ENCODE measurements at places on chromosomes 2 and 18.

- no peak for DNase-seq
Observed at GRCh38 chr2:169512525-169512924, 3.0 kb downstream of the KLHL41 start.

DNA sequence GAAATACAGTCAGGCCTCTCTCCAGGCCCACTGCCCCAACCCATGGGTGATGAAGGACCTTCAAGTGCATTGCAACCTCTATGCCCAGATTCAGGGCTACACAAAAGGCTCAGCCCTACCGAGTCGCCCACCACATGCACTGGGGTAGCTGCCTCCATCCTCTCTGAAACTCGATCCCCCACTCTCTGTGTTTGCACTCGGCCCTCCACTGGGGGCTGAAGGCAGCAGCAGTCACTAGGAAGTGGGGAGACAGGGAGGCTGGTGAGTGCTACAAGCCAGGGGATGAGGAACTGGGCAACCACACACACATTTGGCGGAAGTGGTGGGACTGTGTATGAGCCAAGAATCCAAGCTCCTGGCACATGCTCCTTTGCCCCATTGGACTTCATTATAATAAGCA is 94.6 kb downstream of the CERS6 start:
- peak; percentile 33 for DNase-seq

DNA sequence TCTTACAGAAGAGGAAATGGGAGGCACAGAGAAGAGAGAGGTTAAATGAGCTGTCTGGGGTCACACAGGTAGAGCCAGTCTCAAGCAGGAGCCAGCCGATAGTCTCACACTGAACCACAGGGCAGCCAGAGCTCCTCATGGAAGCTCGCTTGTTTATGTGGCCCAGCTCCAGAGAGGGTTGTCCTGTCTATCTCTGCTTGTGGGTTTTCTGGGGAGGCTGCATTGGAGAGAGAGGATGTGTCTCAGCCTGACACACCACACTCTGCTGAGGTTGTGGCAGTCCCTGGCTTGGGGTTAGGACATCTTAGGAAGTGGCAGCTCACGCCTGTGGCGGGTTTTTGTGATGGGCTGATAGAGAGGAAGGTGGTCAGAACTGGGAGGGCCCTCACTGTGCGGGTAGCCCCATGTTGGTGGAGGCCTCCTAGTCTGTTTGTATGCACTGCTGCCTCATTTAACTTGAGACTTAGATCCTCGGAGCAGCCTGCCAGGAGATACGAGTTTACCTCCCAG is 52.3 kb downstream of the TCF7L1 start:
- no peak for DNase-seq

DNA sequence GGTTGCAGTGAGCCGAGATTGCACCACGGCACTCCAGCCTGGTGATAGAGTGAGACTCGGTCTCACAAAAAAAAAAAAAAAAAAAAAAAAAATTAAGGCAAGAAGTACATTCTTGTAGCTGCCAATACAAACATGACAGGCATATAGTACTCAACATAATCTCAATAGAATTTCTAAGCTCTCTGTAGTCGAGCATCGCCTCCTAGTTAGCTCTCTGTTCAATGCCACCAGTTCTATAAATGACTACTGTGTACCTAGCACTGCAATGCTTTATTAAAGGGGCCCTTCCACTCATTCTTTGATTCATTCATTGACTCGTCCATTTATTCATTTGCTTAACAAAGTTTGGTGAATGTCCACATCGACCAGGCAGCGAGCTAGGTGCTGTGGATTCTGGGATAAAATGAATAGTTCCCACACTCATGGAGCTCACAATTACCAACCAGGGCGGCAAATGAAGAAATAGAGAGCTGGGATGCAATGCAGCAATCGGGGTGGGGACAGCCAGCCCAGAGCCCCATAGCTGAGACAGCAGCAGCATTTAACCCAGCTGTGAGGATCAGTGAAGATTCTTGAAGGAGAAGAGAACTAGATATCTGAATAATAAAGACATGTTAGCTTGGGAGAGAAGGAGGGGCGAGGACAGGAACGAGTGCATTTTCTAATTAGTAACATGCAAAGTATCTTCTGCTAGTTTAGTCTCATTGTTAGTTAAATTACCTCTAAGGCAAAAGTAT is 349.8 kb downstream of the LPIN1 start:
- DNase-seq = no peak

GRCh38 chr2:177579486-177580036 is 187.0 kb downstream of the AGPS start:
- no peak for DNase-seq

Data from CD4-positive, alpha-beta T cell treated with Interleukin-4 for 1 hour (primary cell).